ENCODE measurements at places on chromosomes 7 and 10. TPM values are rescaled to one million over a fixed set of nuclear protein-coding genes. Genes with fewer than 3 reads are reported as not detected.

The PDZD8 gene
- 13.6 TPM for total RNA-seq

The PHKG1 gene
- 0.75 TPM for total RNA-seq

The EVX1 gene
- total RNA-seq: 0.35 TPM

- no peaks in the 10 kb centered on the region for H3K4me1 ChIP-seq
- DNase-seq: no peak
- no peak overlapping the region for H3K4me3 ChIP-seq
- no peaks in the 10 kb centered on the region for H3K36me3 ChIP-seq
- no peaks in the 10 kb centered on the region for H3K27me3 ChIP-seq
- H3K27ac ChIP-seq: no peak overlapping the region
Observed at GRCh38 chr10:29879862-29880261, 179.5 kb downstream of the JCAD start.

DNA sequence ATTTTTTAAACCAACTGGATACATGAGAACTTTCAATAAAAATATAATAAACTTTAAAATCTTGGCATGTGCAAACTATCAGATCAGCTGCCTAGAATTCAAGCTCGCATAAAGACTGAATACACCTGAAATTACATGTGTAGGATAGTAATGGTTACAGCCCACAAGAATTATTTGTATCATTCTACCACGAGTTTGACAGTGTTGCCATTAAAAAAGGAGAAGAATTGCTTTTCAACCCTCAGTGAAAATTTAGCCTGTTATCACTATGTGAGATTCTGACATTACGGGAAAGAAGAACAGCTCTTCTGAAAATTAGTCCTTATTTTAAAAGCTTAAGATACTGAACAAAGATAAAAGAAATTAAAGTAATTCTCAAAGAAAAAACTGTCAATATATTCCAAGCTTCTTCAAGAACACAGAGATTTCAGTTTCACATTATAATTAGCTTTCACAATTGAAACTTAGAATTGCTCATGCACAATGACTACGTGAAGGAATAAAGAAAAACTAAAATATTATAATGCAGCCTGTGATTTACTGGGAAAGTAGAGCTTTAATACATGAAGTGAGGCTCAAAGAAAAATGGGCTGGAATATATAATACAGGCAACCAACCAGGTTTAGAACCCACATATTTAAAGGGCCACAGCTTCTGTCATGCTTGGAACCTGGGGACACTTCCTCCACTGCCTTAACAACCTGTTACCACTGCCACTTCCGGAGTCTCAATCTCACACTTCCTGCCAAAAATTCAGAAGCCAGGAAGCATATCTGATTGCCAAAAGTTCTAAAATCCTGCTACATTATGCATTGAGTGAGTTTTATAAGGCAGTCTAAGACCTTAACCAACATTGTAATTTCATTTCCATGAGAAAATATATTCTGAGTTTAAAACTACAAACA is 23.2 kb downstream of the TPK1 start:
- no peak for DNase-seq
- no peaks in the 10 kb centered on the region for H3K27me3 ChIP-seq
- H3K36me3 ChIP-seq: no peaks in the 10 kb centered on the region
- H3K4me3 ChIP-seq: no peak overlapping the region
- H3K4me1 ChIP-seq: no peaks in the 10 kb centered on the region
- H3K27ac ChIP-seq: no peak overlapping the region

DNA sequence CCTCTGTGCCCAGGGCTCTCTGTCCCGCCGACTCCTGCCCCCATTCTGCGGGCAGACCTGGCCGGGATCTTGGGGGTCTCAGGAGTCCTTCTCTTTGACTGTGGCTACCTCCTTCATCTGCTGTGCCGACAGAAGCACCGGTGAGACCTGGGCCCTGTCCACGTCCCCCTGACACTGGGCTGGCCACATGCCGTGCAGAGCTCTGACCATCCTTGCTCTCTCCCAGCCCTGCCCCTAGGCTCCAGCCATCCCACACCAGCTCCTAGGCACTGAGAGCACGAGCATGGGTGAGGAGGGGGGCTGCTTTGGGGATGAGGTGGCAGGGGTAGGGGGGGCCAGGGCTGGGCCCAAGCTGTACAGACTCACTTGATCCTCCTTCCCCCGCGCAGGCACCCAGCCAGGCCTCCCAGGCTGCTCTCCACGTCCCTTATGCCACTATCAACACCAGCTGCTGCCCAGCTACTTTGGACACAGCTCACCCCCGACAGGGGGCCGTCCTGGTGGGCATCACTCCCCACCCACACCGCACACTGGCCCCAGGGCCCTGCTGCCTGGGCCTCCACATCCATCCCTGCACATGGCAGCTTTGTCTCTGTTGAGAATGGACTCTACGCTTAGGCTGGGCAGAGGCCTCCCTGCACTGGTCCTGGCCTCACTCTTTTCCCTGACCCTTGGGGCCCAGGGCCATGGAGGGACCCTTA is 4.8 kb upstream of the PILRB start:
- no peak overlapping the region for H3K27ac ChIP-seq
- H3K4me1 ChIP-seq: no peaks in the 10 kb centered on the region
- no peaks in the 10 kb centered on the region for H3K27me3 ChIP-seq
